Endothelial cell (in vitro differentiated cells): ENCODE measurements at places on chromosomes 11 and 22.

GRCh38 chr11:29448246-29448877, 568.5 kb downstream of the KCNA4 start:
- H3K4me3 ChIP-seq: no peak overlapping the region
- peaks cover 13% of the 10 kb centered on the region for H3K4me1 ChIP-seq
- no peaks in the 10 kb centered on the region for H3K36me3 ChIP-seq
- H3K27me3 ChIP-seq: peaks cover 2% of the 10 kb centered on the region
- H3K27ac ChIP-seq: no peak overlapping the region

GRCh38 chr11:25159341-25159740, 662.5 kb downstream of the LUZP2 start:
- no peak for DNase-seq
- no peak overlapping the region for H3K27ac ChIP-seq

DNA sequence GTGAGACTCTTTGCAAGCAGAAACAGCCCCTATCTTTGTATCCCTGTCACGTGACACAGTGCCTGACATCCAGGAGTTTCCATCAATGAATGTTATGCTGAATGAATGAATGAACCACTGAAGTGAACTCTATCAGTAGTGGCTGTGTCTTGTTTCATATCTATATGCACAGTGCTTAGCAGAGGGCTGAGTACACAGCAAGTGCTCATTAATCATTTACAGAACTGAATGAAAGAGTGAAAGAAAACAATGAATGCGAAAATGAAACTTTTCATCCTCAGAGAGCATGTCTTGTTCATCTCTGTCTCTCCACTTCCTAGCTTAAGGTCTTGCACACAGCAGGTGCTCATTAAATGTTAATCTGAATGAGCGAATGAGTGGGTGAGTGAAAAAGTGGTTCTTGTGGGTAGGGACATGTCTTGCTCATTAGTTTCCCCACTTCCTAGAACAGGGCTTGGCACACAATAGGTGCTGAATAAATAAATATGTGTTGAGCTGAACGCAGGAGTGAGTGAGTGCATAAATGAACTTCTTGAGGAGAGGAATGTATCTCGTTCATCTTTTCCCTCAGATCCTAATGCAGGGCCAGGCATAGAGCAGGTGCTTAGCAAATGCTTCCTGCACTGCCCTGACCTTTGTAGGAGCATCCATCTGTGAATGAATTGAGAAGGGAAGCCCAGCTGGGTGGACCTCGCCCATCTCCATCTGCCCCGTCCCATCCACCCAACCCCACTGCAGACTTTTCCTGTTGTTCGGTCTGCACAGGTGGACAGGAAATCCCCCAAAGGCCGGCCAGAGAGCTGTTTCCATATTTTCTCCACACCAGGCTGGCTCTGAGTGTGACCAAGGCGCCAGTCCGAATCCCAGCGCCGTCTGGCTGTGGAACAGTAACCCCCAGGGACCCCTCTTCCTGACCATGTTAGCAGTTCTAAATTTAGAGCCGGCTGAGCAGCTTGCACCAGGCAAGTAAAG, 113.4 kb upstream of the CRYBB3 start:
- peaks cover 2% of the 10 kb centered on the region for H3K27me3 ChIP-seq
- peaks cover 37% of the 10 kb centered on the region for H3K4me1 ChIP-seq
- peak overlapping the region; percentile 72 for H3K27ac ChIP-seq
- DNase-seq: peak; percentile 62

- no peaks in the 10 kb centered on the region for H3K27me3 ChIP-seq
- H3K4me1 ChIP-seq: peaks cover 25% of the 10 kb centered on the region
- no peaks in the 10 kb centered on the region for H3K36me3 ChIP-seq
- no peak for DNase-seq
- no peak overlapping the region for H3K4me3 ChIP-seq
Observed at GRCh38 chr11:78812513-78813293, 238.0 kb upstream of the NARS2 start.

DNA sequence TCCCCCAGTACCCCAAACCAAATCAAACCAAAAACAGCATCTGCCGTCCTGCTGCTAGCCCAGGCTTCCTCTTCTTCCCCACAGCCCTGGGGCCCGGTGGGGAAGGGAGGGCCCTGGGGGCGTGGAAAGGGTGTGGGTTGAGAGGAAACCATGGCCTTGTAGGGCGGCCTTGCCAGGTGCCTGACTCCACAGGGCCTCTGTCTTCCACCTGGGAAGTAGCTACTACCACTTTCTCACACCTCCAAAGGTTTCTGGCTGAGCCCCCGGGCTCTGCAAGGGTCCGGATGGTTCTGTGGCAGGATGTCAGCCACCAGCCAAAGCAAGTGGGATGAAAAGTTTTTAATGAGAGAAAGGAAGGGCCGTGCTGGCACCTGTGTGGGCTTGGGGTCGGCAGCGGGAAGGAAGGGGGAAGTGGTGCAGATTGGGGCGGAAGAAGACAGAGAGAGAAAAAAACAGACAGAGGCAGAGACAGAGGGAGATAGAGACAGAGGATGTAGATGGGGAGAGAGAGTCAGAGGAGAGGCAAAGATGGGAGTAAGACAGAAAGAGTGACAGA, 10.5 kb downstream of the TPST2 start:
- H3K4me3 ChIP-seq: no peak overlapping the region
- H3K4me1 ChIP-seq: peaks cover 35% of the 10 kb centered on the region
- H3K36me3 ChIP-seq: peaks cover 23% of the 10 kb centered on the region
- H3K27ac ChIP-seq: peak overlapping the region; percentile 37

GRCh38 chr11:128530118-128531074, 57.0 kb downstream of the ETS1 start:
- H3K36me3 ChIP-seq: peaks cover 9% of the 10 kb centered on the region
- peaks cover 50% of the 10 kb centered on the region for H3K4me1 ChIP-seq
- H3K27me3 ChIP-seq: no peaks in the 10 kb centered on the region
- no peak overlapping the region for H3K4me3 ChIP-seq

DNA sequence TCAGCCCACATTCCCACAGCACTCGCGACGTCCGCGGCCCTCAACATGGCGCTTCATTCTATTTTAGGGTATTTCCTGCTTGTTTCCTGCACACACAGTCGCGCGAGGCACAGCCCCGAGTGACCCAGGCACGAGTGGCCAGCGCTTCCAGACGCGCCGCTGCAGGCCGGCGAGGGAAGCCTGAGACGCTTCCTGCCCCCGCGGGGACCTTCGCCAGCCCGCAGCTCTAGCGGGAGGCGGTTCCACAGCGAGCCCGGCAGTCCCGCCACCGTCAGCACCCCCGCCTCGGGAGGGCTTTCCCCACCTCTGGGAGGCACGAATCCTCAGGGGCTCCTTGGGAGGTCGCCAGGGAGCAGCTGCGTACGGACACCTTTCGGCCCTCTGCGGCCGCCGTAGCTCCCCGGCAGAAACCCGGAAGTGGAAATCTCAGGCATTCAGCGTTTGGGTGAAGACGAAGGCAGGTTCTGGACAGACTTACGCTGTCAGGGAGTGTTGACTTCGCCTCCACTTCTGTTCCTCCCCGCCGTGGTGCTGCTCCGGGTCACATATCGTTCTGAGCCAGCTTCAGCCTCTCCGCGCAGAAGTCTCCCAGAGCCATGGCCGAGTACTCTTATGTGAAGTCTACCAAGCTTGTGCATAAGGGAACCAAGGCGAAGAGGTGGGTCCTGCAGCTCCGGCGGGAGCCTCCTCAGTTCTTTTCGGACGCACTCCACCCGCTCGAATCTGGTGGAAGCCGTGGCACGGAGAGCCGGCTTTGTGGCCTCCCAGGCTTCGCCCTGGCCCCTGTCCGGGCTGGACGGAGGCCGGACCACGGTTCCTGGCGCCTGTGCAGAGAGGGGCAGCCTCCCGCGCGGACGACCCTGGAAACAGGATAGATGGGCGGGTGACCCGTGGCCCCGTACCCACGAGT, 2925.9 kb upstream of the OR11H1 start:
- peak overlapping the region; percentile 49 for H3K4me3 ChIP-seq
- no peaks in the 10 kb centered on the region for H3K4me1 ChIP-seq
- H3K36me3 ChIP-seq: peaks cover 3% of the 10 kb centered on the region
- DNase-seq: no peak
- H3K27me3 ChIP-seq: peaks cover 4% of the 10 kb centered on the region

GRCh38 chr11:120121336-120121735, 16.6 kb downstream of the TRIM29 start:
- no peak overlapping the region for H3K4me3 ChIP-seq
- H3K4me1 ChIP-seq: peaks cover 3% of the 10 kb centered on the region
- peaks cover 21% of the 10 kb centered on the region for H3K27me3 ChIP-seq
- H3K36me3 ChIP-seq: no peaks in the 10 kb centered on the region

- peaks cover 15% of the 10 kb centered on the region for H3K4me1 ChIP-seq
- peak; percentile 45 for DNase-seq
- H3K36me3 ChIP-seq: no peaks in the 10 kb centered on the region
- peaks cover 11% of the 10 kb centered on the region for H3K27me3 ChIP-seq
- peak overlapping the region; percentile 84 for H3K4me3 ChIP-seq
Observed at GRCh38 chr11:109422870-109423465, 978 bp downstream of the C11orf87 start.

- peaks cover 14% of the 10 kb centered on the region for H3K36me3 ChIP-seq
- H3K4me1 ChIP-seq: peaks cover 48% of the 10 kb centered on the region
- peaks cover 4% of the 10 kb centered on the region for H3K27me3 ChIP-seq
- peak; percentile 51 for DNase-seq
Observed at GRCh38 chr11:10294290-10294953, 403 bp upstream of the SBF2 start.

DNA sequence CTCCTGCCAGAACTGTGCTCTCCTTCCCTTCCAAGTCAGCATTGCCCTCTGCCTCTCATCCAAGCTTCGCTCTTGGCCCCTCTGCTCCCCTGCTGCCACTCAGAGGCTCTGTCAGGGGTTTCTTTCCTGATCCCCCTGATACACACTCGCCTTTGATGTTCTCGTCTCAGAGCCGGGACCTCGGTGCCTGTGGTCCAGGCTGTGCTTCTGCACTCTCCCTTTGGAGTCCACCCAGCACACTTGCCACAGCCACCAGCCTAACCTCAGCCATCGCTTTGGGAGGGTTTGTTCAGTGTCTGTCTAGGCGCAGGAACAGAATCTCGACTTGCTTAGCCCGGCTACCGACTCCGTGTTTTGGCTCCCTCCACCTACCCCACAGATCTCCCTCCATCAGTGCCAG, 29.1 kb downstream of the PPFIA1 start:
- no peak overlapping the region for H3K4me3 ChIP-seq
- peaks cover 21% of the 10 kb centered on the region for H3K36me3 ChIP-seq
- peaks cover 2% of the 10 kb centered on the region for H3K27me3 ChIP-seq

GRCh38 chr11:27248576-27249509, 114.2 kb downstream of the CCDC34 start:
- no peak overlapping the region for H3K4me3 ChIP-seq
- no peaks in the 10 kb centered on the region for H3K36me3 ChIP-seq
- no peaks in the 10 kb centered on the region for H3K27me3 ChIP-seq
- no peak overlapping the region for H3K27ac ChIP-seq
- no peak for DNase-seq

- peak overlapping the region; percentile 3 for H3K27ac ChIP-seq
- no peak for DNase-seq
- H3K36me3 ChIP-seq: peaks cover 3% of the 10 kb centered on the region
- no peak overlapping the region for H3K4me3 ChIP-seq
- peaks cover 2% of the 10 kb centered on the region for H3K27me3 ChIP-seq
Observed at GRCh38 chr11:87281496-87281895, 243.8 kb downstream of the TMEM135 start.

GRCh38 chr11:59429924-59430516, 3.8 kb upstream of the OR5A2 start:
- no peak overlapping the region for H3K27ac ChIP-seq
- DNase-seq: peak; percentile 64
- H3K4me3 ChIP-seq: no peak overlapping the region
- no peaks in the 10 kb centered on the region for H3K36me3 ChIP-seq
- no peaks in the 10 kb centered on the region for H3K27me3 ChIP-seq

GRCh38 chr11:45176996-45177395, 30.6 kb downstream of the PRDM11 start:
- no peak overlapping the region for H3K4me3 ChIP-seq
- H3K36me3 ChIP-seq: no peaks in the 10 kb centered on the region
- DNase-seq: no peak
- peaks cover 7% of the 10 kb centered on the region for H3K27me3 ChIP-seq

GRCh38 chr11:70810133-70810532, 411.8 kb downstream of the CTTN start:
- peaks cover 9% of the 10 kb centered on the region for H3K27me3 ChIP-seq
- no peaks in the 10 kb centered on the region for H3K4me1 ChIP-seq
- no peak overlapping the region for H3K4me3 ChIP-seq

GRCh38 chr11:95711162-95711944, 78.2 kb downstream of the FAM76B start:
- no peak overlapping the region for H3K4me3 ChIP-seq
- DNase-seq: no peak
- H3K27me3 ChIP-seq: no peaks in the 10 kb centered on the region
- H3K36me3 ChIP-seq: no peaks in the 10 kb centered on the region
- no peak overlapping the region for H3K27ac ChIP-seq

DNA sequence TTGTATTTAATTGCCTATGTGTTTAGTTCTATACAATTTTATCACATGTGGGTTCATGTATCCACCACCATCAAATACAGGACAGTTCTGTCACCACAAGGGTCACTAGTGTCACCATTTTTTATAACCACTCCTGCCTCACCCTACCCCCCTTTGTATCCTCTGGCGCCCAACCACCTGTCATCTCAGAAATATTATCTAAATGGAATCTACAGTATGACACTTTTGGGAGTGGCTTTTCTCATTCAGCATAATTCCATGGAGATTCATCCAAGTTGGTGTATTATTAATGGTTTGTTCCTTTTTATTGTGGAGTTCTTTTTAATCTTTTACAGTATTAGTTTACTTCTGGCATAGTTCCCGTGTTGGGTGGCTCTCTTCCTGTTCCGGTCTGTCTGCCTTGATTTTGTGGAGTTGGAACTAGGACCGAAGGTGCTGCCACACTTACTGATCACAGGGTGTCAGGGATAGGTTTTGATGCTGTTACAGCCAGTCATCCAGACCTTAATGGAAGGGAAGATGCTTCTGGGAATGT, 58.5 kb downstream of the TNRC6B start:
- H3K27me3 ChIP-seq: peaks cover 2% of the 10 kb centered on the region
- no peak overlapping the region for H3K27ac ChIP-seq
- H3K36me3 ChIP-seq: peaks cover 9% of the 10 kb centered on the region
- H3K4me3 ChIP-seq: no peak overlapping the region
- H3K4me1 ChIP-seq: peaks cover 7% of the 10 kb centered on the region

DNA sequence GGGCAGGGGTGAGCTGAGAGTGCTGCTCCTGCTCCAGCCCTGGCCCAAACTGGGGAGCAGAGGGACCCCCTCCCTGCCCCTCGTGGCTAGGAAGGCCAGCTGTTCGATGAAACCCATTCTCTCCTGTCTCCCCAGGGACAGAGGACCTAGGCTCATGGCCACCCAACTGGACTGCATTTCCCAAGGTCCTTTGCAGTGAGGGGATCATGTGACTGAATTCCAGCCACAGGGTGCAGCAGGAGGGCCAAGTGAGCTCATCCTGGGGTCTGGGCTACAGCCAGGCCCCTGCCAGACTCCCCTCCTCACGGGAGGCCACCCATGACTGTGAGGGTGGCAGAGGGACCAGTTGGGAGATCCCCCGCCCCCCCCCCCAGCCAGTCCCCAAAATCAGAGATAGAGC, 777.6 kb downstream of the TBC1D22A start:
- no peak overlapping the region for H3K4me3 ChIP-seq
- no peak overlapping the region for H3K27ac ChIP-seq
